ENCODE measurements at places on chromosomes 12 and 14.
A peak's percentile ranks its signal among the peaks of the same experiment; 100 is the strongest.

- DNase-seq: no peak
These were observed 31.0 kb downstream of the HCFC2 start for GRCh38 chr12:104095289-104095688.

GRCh38 chr14:92785667-92786426 lies 8.3 kb upstream of the GOLGA5 start:
- no peak for DNase-seq

GRCh38 chr12:24701343-24701742 lies 247.6 kb downstream of the BCAT1 start:
- DNase-seq: no peak

DNA sequence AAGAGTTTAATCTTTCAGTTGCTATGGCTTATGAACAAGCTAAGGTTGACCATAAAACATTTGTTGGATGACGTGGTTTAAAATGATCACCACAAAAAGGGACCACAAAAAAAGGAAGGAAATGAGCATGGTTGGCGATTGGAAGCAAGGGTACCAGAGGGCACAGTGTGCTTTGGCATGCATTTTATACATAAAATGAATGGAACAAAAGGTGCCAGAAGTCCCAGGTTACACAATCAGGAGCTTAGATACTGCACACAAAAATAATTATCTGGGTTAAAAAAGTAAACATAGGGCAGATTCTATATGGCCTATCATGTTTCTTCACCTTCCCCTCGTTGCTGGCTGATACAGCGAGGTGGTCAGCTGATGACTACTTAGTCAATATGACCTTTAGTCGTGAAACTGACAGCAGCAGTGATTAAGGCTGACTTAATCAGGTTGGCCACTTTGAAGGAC lies 50.7 kb downstream of the ZC3H14 start:
- no peak for DNase-seq

DNA sequence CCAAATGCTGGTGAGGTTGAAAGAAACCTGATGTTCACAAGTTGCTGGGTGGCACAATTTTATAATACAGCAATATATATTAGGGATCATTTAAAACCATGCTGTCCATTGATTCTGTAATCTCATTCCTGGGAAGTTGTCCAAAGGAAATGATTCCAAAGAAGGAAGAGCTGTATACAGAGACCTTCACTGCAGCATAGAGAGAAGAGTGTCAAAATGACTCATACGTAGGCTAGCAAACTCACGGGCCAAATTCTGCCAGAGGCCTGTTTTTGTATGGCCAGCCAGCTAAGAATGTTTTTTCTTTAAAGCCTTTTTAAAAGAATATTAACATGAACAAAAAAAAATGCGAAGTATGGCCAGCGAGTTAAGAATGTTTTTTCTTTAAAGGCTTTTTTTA lies 69.2 kb upstream of the MED13L start:
- DNase-seq: no peak

- DNase-seq: no peak
These were observed 9.0 kb downstream of the ARHGDIB start for GRCh38 chr12:14952299-14952921.

- no peak for DNase-seq
These were observed 65.7 kb upstream of the SLC38A2 start for GRCh38 chr12:46438256-46438655.

- DNase-seq: no peak
These were observed 34.1 kb downstream of the ACADS start for GRCh38 chr12:120759591-120760348.

- DNase-seq: peak; percentile 71
These were observed 61.3 kb upstream of the RESF1 start for GRCh38 chr12:31897781-31898503.

DNA sequence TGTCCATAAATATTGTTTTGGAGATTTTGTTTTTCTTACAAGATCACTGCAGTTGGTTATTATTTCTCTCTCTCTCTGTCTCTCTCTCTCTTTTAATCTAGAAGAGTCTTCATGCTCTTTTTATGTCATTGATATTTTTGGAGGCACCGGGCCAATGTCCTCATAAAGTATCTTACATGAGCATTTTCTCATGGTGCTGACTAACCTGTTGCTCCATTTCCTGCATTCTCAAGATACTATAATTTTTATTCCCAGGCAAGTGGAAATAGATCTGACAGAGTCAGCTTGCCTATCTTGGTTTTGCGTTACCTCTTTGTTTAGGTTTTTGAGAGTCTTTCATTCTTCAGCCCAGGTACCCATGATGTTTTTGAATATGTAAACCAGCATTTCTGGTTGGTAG lies 938.8 kb upstream of the FBXO33 start:
- DNase-seq: no peak

DNA sequence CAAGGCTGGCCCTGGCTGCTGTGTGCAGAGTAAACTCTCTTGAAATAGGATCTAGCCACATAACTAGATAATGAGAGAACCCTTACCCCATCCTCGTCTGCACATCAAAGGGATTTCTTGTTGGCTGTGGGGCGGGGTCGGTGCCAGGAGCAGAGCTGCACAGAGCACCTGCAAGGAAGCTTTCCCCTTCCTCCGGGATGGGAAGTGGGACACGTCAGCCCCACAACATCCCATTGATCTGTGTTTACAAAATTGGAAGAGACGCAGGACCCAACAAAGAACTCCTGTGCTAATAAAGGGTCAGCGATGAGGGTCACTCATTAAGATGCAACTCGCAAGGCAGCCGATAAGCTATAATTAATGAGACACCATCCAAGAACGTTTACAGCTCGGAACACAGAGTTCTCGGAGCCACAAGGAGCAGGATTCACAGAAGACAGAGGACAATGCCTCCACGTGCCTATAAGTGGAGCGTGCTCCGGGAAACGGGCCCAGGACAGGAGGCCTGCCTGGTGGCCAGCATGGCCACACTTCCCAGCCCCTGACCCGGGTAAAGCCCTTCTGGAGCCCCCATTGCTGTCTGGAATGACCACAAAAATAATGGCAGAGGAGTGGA lies 171.5 kb downstream of the SLC15A4 start:
- no peak for DNase-seq

DNA sequence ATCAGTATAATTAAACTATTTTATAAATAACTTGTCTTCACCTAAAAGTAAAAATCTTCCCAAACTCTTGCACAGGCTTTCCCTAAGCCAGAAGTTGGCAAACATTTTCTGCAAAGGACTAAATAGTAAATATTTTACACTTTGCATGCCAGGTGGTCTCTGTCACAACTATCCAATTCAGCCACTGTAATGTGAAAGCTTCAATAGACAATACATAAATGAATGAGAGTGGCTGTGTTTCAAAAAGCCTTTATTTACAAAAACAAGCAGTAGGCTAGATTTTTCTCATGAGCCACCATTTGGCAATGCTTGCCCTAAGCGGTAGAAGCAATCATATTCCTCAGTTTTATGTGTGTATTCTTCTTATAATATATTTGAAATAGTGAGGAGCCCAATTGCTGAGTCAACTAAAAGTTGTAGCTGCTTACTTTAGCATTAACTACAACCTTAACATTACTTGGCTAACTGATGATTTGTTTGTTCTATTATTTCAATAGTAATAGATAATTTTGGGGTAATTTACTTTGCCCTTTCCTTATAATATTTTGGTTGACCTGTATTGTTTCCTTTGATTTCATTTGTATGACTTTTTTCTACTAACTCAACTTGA lies 236.0 kb upstream of the SYT1 start:
- no peak for DNase-seq

GRCh38 chr12:114767906-114768722 lies 84.1 kb upstream of the TBX3 start:
- DNase-seq: no peak

DNA sequence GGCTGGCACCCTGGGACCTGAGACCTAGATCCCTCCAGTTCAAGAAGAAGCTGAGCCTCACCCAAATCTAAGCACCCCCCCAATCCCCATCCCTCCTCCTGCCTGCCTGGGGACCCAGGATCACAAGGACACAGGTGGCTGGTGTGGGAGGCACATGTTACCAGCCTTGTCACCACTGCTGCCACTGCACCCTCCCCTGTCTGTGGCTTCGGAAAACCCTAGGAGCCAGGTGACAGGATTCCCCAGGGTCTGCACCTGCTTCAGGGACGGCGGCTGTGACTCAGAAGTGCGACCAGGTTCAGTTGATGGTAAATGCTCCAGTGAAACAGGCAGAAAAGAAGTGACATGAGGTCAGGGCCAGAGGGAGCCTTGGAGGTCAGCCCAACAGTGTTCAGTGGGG lies 62.8 kb upstream of the FAM222A start:
- DNase-seq: no peak

- DNase-seq: no peak
These were observed 7.3 kb downstream of the GPR68 start for GRCh38 chr14:91237219-91237618.

DNA sequence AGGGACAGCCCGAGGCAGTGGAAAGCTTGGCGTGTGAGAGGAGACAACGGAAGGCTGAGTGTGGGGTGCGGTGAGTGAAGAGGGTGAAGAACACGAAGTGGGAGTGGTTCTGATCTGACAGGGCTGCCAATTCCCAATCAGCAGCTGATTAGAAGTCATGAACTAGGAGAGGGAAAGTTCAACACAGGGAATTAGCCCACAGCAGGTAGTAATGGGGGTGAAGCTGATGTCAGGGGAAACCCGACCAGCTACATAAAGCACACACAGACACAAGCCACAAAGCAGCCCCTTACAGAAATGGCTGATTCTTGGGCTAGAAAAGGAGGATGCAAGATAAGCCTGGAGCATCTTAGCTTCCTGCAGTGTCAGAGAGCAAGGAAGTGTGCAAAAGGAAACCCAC lies 47.5 kb upstream of the TCL1A start:
- DNase-seq: no peak

DNA sequence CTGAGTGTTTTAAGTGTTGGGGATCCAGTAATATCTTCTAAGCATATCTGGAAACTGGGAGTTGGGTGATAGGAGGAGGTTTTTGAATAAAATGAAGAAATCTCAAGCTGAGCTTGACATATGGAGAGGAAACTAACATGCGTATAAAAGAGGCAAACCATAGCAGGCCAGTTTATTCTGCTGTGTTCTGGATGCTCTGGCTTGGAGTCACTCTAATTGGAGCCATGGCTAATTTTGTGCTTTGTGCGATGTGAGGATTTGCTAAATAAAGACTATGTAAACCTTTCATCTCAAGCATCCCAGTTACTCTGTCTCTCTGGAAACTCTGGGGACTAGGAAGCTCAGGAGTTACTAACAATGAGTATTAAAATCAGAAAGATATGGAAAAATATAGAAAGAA lies 66.5 kb downstream of the ATF7IP start:
- DNase-seq: no peak

All from stimulated activated naive B cell treated with anti-CD40 and anti-IgM and Interleukin-4, amounts not matched to agents 10 μg/mL and 1 μg/mL and 100 μg/mL, for 72 hours (primary cell).